ENCODE measurements at places on chromosomes 6 and 20.

GRCh38 chr6:163956571-163957407 is 542.3 kb downstream of the QKI start:
- DNase-seq: peak; percentile 40

GRCh38 chr20:44692932-44693480 is 22.2 kb upstream of the CCN5 start:
- DNase-seq: no peak

DNA sequence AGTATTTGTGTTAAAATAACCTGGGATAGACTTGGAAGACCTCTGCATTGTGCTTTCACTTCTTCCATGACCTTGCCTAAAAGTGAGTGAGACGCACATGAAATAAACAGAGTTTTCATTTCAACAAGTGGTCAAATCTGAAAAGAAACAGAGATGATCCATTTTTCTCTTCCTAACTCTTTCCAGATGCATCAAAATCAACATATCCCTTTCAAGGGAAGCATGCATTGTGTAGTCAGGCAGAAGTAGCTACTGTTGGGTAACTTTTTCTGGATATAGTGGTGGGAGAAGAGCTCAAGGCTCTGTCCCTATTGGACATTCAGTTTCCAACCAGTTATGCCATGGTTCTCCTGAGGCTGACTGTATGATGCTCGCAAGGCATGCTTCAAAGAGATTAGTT is 233.0 kb upstream of the JAG1 start:
- no peak for DNase-seq

DNA sequence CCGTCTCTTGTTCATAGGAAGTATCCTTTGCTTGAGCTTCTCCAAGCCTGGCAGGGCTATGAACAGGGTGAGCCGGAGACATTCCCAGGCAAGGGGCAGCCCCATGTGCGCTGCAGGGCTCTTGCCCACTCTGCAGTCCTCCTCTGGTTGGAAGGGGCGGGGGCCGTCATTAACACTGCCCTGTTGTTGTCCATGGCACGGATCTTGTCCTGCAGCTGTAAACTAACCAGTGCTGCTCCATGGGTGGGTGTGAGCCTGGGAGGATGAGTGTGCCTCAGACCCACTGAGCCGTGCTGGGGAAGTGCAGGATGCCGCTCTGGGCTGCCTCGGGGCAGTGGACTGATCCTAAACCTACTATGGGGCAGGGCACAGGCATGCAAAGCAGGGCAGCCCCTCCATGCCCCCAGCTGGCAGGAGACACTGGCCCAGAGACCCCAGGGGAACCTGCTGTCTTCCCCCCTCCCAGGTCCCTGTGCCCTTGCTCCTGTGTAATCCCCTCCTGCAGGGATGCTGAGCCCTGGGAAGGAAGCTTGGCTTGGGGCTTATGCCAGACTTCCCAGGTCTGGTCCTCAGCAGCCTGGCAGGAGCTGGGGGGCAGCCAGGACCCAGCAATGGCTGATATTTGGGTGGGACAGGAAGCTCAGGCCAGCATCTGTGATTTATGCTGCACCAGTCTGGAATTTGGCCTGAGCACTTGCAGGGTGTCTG is 8.5 kb downstream of the EBF4 start:
- no peak for DNase-seq

GRCh38 chr6:44034391-44034861 is 92.8 kb downstream of the MRPL14 start:
- no peak for DNase-seq

- no peak for DNase-seq
Observed at GRCh38 chr6:71395731-71396409, 107.3 kb downstream of the OGFRL1 start.

DNA sequence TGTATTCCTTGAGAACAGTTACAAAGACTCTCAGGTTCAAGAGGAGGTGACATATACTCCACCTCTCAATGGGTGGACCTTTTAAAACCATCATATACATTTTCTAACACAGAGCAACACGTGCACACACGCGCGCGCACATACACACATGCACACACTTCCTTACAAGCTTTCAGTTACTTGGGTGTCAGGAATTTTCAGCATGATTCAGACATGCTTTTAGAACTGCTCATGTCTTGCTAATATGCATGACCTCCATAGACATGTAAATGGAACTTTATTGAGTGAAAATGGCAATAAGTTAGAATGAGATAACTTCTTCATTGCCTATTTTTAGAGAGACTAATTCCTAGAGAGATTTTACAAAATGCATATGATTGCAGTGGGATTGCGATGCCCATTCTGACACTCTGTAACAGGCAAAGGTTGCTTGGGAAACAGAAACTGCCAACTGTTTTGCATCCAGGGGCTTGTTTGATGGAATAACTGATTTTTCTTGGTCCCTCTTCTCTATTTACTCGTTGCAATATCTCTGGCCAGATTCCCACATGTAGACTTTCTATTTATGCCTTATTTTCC is 531.4 kb upstream of the RNF217 start:
- no peak for DNase-seq

GRCh38 chr6:166616261-166617238 is 10.5 kb downstream of the RPS6KA2 start:
- DNase-seq: no peak

DNA sequence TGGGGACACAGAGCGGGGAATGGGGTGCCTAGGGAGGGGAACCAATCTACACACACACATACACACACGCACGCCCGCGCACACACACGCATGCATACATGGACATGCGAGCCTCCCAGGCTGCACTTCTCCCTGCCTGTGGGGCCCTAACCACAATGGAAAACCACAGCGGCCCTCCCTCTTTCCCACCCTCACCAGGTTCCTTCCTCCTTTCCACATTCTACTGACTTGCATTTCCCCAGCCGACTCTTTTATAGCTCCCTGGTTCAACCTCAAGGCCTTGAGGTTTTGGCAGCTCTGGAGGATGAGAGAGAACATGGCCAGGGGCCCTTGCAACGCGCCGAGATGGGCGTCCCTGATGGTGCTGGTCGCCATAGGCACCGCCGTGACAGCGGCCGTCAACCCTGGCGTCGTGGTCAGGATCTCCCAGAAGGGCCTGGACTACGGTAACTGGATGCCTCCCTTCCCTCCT is at the start of gene BPI:
Gene BPI, plus strand, starts transcription at position 249 of the 472 bp plus-strand sequence. Its CDS starts 68 bp downstream, at position 317.
- DNase-seq: no peak

DNA sequence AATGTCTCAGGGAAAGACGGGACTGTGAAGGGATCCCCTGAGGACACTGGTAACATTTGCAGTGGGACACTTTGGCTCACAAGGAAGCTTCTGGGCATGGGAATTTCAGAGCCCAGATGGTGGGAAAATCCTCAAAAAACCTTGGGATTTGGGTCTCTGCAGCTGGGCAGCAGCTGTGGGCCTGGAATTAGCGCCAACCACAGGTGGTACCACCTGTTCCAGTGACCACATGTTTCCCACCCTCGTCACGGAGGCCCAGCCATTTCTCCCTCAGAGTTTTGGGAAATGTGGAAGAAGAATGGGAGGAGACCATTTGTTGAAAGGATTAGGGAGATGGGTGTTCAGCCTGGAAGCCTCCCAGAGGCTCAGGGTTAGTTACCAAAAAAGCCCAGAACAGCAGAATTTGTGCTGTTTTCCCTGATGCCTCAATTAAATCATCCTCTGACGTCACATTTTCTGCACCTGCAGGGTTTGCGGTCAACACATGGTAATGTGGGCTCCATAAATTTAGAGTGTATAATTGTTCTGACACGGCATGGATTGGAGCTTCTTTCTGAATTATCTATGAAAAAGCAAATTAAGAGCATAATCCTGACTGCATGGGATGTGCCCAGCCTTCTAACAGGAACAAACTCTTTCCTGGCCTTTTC is 34.4 kb downstream of the EDN3 start:
- no peak for DNase-seq

DNA sequence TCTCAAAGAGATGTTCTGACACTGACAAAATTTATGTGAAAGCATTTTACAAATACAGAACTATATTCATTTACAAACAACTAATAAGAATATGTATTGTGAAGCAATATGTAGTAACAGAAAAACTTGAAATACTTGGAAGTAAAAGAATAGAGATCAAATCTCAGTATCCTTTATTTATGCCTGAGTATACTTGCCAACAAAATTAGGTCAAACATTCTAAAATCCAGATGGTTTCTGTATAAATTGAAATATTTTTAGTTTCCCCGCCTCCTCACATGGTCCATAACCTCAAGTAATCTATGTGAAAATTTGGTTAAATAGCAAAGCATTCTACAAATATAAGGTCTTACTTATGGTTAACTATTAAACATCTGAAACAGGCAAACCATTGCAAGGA is 545.4 kb downstream of the EYS start:
- DNase-seq: no peak

DNA sequence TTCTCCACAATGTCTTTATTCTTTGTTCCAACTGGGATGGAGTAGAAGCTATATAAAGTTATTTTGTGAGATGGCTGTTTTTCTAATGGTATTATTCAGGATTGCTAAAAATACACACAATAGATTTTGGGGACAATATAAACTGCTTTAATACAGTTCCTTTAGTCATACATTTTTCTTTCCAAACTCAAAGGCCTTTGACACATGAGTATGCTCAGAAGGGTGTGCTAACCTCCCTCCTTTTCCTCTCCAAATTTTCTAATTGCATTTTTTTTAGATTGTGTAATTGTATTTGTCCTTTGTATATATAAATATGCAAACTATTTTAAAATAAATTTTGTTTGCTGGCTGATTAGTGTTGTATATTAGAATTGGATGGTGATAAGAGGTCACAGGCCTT is 119.6 kb upstream of the FOXO3 start:
- DNase-seq: no peak

- no peak for DNase-seq
Observed at GRCh38 chr20:36467076-36467999, 74.0 kb upstream of the MYL9 start.

GRCh38 chr6:139693735-139694134 is 319.3 kb upstream of the CITED2 start:
- no peak for DNase-seq

- DNase-seq: no peak
Observed at GRCh38 chr6:131225959-131226358, 90.7 kb downstream of the AKAP7 start.

DNA sequence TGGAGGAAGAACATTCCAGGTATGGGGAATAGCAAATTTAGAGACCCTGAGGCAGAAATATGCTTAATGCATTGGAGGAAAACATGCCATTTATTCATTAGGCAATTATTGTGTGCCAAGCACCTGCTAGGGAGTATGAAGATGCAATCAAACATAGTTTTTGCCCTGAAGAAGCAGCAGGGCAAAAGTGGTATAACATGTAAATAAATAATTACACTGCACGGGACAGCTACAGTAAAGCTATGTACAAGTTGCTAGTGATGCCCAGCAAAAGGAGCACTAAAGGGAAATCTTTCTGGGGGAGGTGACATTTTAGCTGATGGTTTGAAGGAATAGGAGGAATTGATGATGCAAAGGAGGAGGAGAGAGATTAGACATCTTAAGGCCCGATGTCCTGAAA is 624 bp upstream of the TJAP1 start:
- no peak for DNase-seq

DNA sequence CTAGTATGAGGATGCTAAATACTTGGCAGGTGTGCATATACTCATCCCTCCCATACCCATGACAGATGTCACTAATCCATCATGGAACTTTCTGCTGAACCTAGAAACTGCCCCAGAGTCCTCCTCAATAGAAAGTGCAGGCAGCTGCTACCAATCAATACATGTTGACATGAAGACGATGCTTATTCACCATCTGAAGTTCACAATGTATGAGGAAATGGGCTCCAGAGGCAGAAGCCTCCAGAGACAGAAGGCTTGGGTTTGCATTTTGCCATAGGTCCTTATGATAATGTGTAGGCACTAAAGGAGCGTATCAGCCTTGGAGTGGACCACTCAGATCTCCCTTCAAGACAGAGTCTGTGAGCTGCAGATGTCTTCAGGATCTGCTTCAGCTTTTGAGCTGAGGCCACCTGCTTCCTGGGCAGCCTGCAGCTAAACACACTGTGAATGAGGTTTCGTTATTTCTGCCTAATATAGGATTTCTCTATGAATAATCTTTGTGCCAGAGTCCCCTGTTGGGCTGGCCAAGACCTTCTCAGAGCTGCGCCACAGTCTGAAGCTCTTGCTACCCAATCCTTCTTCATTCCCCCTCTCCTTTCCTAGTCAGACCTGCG is 7.5 kb upstream of the KIAA1755 start:
- DNase-seq: no peak

- no peak for DNase-seq
Observed at GRCh38 chr20:38181971-38182370, 16.9 kb upstream of the TGM2 start.

DNA sequence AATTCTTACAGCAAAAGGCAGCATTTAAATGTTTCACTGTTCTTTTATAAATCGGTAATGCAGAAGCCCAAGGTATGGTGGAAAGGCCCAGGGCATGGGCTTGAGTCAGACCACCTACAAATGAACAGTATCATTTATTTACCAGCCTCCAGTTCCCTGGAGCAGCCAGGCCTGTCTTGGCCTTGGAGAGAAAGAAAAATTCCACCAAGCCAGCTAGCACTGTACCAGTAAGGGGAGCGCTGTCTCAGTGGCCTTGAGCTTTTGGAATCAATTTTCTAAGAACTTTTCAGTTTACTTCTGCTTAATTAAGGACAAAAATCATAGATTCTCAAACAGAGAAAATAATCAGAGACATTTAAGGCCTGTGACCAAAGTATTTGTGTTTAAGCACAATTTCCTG is 12.3 kb downstream of the NAPB start:
- DNase-seq: no peak

DNA sequence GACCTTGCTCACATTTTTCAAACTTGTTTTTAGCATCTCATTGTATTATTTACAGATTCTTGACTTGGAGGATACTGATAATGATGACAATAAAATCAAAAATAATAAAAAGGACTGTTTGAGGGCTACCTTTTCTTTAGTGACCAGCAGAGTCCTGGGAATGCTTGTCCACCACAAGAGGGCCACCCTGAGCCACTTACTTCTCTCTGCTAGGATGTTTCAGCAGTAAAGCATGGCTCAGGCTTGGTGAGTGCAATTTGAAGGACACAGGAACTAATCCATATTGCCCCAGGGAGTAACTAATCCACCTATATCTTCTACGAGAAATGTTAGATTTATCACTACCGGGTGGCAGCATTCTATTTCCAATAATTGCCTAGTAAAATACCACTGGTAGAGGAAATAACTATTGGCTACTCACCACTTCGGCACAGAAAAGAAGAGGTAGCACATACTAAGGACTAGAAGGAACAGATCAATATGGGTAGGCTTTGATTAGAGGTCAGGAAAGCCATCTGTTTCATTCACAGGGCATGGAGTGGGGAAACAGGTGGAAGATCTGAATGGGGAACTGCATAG is 5.8 kb upstream of the KIAA0408 start:
- DNase-seq: peak; percentile 21

- DNase-seq: no peak
Observed at GRCh38 chr20:7375905-7376304, 564.4 kb downstream of the HAO1 start.

GRCh38 chr20:62277253-62277652 is 25.5 kb upstream of the ADRM1 start:
- no peak for DNase-seq

- DNase-seq: peak; percentile 56
Observed at GRCh38 chr6:25556516-25556915, 95.5 kb upstream of the SCGN start.

GRCh38 chr20:9616833-9617461 is 102.6 kb downstream of the LAMP5 start:
- no peak for DNase-seq

GRCh38 chr20:56827763-56828162 is 198.7 kb downstream of the TFAP2C start:
- no peak for DNase-seq

GRCh38 chr6:30748851-30749540 is 4.6 kb upstream of the IER3 start:
- no peak for DNase-seq

GRCh38 chr6:90653750-90654149 is 66.9 kb upstream of the MAP3K7 start:
- DNase-seq: no peak

All from stimulated activated CD8-positive, alpha-beta memory T cell treated with anti-CD3 and anti-CD28 coated beads, Interleukin-4, amount 100 ng/mL, for 1 hour (primary cell).